ENCODE measurements at places on chromosomes 3 and 15.

DNA sequence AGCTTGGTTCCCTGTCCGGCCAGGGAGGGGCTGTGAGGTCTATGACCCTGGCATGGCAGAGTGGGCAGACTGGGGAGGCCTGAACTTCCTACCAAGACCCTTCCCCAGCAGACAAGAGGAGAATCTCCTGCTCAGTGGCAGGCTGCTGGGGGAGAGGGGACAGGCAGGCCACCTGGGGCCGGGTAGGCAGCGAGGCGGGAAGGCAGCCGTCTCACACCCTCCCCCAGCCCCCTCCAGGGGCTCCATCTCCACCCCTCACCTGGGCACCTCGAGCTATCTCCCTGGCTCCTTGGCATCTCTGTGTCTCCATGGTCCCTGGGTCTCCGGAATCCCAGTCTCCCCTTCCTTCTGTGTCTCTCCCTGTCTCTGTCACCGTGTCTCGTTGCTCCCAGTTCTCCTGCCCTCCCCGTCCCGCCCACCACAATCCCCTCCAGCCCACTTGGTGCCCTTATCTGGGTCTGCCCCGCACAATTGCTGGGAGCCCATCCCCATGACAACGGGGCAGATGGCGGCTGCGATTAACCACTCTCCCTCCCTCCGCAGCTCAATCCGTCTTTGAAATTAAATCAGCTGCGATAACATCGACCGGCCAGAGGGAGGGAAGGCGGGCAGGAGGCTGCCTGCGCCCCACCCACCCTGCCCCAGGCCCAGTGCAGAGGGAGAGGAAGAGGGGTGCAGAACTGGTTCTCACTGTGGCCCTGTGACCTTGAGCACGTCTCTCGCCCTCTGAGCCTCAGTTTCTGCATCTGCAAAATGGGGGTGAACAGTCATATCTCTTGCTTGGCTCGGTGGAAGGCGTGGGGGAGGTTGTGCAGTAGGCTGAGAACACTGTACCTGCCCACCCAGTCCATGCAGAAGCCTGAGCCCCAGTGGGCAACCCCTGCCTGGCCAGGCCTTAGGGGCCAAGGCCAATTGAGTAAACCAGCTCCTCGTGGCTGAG lies 9.6 kb downstream of the DNAJB8 start:
- H3K4me1 ChIP-seq: no peaks in the 10 kb centered on the region
- H3K27ac ChIP-seq: no peak overlapping the region
- H3K4me3 ChIP-seq: no peak overlapping the region
- no peak for DNase-seq
- H3K36me3 ChIP-seq: no peaks in the 10 kb centered on the region

- H3K36me3 ChIP-seq: no peaks in the 10 kb centered on the region
- no peak overlapping the region for H3K4me3 ChIP-seq
- peaks cover 11% of the 10 kb centered on the region for H3K27me3 ChIP-seq
- no peaks in the 10 kb centered on the region for H3K4me1 ChIP-seq
- H3K27ac ChIP-seq: no peak overlapping the region
Measured at GRCh38 chr3:37526511-37526910, 335.2 kb upstream of the CTDSPL start.

DNA sequence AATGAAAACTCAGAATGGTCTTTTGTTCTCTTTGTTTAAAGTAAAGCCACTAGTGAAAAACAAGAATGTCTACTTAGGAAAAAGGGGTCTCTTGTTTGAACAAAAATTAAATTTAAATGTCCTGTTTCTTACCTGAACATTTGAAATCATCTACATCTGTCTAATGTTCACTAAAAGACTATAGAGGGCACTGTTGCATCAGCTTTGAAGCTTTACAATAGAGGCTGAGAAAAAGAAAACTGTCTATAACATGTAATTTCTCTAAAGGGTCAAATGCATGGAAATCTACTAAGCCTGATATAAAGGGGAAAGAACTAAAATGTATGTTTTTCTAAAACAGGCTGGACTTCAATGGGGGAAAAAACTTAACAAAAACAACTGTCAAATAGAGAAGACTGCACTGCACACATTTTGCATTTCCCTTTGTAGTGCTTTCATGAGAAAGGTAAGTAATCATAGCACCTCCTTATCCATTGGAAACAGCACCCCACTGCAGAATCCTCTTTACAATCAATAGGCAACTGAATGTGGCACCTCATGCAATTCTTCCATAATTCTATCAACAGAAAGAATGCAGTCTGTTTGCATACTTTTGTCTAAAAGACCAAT lies 26.3 kb downstream of the DPH6 start:
- H3K4me1 ChIP-seq: no peaks in the 10 kb centered on the region
- H3K36me3 ChIP-seq: no peaks in the 10 kb centered on the region
- H3K27me3 ChIP-seq: no peaks in the 10 kb centered on the region
- no peak for DNase-seq
- no peak overlapping the region for H3K4me3 ChIP-seq

- peaks cover 42% of the 10 kb centered on the region for H3K4me1 ChIP-seq
- no peak for DNase-seq
- peak overlapping the region; percentile 96 for H3K4me3 ChIP-seq
- H3K36me3 ChIP-seq: peaks cover 27% of the 10 kb centered on the region
Measured at GRCh38 chr15:68816795-68817303, 3.8 kb downstream of the ANP32A start.

DNA sequence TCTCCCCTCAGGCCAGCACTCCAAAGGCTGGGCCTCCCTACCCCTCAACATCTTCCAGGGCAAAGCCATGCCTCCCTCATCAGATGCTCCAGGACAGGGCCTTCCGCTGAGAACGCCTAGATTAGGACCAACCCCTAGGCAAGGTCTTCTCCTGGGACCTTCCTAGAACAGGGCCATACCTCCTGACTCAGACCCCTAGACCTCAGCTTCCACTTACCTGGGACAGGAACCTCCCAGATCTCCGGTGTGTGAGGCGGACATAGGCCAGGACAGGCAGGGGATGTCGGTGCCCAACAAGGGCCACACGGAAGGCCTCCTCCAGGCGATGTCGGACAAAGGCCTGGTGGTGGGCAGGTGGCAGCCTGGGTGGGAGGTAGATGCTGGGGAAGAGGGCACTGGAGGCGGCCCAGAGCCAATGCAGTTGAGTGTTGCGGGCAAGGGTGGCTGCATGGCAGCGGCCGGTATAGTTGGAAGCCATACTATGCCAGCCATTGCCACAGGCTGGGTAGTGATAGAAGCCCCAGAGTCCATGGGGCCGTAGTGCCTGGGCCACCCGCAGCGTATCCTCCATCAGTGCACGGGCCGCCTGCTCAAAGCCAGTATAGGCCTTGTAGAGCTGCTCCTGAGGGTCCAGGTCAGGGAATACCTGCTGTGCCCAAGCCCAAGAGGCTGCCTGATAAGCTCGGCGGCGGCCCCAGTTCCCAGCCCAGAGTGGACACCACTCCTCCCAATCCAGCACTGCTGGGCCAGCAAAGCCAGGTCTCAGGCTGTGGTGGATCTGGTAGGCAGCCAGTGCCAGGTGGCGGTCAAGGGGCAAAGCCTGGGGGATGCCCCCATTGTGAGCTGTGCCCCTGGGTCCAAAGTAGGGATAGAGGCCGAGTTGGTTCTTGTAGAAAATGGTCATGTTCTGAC lies 2.5 kb upstream of the IFRD2 start:
- H3K36me3 ChIP-seq: peaks cover 6% of the 10 kb centered on the region
- no peak overlapping the region for H3K4me3 ChIP-seq
- peaks cover 25% of the 10 kb centered on the region for H3K4me1 ChIP-seq
- no peak for DNase-seq

DNA sequence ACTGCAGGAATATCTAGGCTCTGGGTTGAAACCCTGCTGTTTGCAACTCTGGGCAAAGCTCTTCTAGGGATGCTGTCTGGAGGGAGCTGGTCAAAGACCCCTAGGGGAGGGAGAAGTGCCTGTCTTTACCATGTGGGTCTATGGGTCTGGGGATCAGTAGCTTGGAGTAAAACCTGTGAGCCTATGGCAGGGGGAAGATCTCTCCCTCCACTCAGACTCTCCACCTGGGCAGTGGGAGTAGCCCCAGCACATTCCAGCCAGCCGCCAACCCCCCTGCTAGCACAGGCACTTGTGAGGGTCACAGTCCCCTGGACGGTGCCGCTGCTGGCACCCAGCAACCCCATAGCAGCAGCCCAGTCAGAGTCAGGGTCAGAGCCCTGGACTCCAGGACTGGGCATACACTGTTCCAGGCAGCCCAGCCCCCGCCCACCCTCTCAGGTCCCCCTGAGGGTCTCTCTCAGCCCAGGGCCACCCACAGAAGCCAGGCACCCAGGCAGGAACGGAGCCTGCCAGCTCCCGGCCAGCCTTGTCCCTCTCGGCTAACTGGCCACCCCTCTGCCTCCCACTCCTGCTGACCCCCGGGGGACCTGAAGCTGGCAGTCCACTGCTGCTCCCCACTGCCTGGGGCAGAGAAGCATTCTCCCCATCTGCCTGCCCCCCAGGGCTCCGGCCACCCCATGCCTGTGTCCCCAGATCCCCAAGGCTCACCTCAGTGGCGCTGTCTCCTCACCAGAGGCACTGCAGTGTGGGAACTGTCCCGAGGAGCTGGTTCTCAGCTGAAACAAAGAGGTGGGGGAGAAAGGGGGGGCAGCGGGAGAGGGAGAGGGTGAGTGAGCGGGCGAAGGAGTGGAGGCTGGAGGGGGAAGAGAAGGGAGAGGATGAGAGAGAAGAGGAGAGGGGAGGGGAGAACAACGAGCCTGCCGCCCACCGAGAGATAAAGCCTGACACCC lies 10.8 kb downstream of the GLYCTK start:
- H3K27me3 ChIP-seq: no peaks in the 10 kb centered on the region
- no peaks in the 10 kb centered on the region for H3K36me3 ChIP-seq
- no peak overlapping the region for H3K4me3 ChIP-seq
- no peaks in the 10 kb centered on the region for H3K4me1 ChIP-seq
- H3K27ac ChIP-seq: no peak overlapping the region
- DNase-seq: no peak

DNA sequence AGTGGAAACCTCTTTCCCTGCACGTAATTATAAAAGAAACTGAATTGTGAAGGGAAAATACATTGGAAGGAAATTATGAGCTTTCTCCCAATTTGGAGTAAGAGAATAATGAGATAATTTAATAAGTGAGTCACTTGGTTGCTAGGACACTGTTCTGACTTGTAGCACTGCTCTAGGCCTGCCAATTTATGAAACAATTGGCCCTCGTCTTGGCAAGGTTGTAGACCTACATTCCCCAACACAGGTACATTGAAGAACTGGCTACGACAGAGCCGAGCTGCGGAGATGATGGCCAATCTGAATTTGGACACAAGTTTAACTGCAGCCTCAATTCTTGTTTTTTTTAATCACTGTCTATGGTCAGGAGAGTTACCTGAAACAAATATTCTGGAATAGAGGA lies 674.1 kb downstream of the MECOM start:
- no peak for DNase-seq
- no peaks in the 10 kb centered on the region for H3K27me3 ChIP-seq
- H3K27ac ChIP-seq: no peak overlapping the region
- H3K4me3 ChIP-seq: no peak overlapping the region

DNA sequence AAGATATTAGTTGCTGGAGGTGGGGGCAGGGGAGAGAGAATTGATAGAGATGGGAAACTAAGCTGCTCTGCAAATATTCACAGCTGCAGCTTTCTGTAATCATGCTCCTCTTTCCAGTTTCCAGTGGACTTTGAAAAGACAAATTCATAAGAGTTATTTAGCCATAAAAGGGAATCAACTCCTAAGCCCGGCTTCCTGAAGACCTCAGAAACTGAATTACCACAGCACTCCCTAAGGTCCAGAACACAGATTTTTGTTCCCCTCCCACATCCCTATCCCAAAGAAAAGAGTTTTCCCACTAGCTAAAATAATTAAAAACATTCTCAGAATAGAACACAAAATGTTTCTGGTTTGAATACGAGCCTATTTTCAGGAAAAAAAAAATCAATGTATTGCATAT lies 871.8 kb upstream of the NR2F2 start:
- H3K4me3 ChIP-seq: no peak overlapping the region
- H3K27me3 ChIP-seq: peaks cover 17% of the 10 kb centered on the region
- no peak overlapping the region for H3K27ac ChIP-seq
- peaks cover 26% of the 10 kb centered on the region for H3K4me1 ChIP-seq
- DNase-seq: no peak

DNA sequence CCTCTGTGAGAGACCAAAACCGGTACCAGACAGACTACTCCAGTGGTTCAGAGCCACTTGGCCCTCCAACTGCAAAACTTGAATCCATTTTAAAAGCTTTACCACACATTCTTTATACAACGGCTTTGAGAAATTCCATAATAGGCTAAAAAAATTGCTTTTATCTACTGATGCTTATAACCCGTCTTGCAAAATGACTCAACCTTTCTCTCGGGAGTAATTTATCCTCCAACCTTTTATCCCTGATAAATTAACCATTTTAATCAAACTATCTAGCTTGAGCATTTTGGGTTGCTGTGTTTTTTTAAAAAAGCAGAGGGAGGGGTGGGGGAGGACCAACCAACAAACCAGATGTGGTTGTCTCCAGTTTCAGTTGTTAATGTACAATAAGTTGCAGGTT lies 275.7 kb upstream of the LRTM1 start:
- H3K4me3 ChIP-seq: no peak overlapping the region
- H3K4me1 ChIP-seq: no peaks in the 10 kb centered on the region
- H3K27ac ChIP-seq: no peak overlapping the region
- no peaks in the 10 kb centered on the region for H3K36me3 ChIP-seq

GRCh38 chr15:85692873-85693272 lies 101.9 kb downstream of the KLHL25 start:
- peaks cover 50% of the 10 kb centered on the region for H3K36me3 ChIP-seq
- H3K27me3 ChIP-seq: no peaks in the 10 kb centered on the region
- no peak for DNase-seq
- H3K27ac ChIP-seq: peak overlapping the region; percentile 86
- H3K4me3 ChIP-seq: peak overlapping the region; percentile 97

DNA sequence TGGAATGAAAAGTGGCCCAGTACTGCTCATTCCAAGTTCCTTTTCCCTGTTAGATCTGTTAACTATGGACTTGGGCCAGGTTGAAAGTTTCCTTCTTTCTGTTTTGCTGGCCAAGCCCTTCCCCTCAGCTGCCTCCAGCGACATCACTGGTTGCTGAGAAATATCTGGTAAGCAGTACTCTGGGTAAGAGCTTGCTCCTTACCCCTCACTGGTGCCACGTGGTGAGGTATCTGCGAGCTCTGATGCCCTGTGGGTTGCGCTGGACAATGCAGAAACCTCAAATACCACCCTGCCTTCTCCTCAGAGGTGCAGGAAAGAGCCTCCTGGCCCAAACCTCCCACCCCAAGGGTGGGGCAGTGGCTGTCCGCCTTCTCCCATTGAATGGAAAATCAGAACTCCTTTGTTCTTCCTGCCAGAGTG lies 42.9 kb upstream of the APH1B start:
- no peaks in the 10 kb centered on the region for H3K27me3 ChIP-seq
- H3K4me3 ChIP-seq: peak overlapping the region; percentile 34
- no peak for DNase-seq
- H3K36me3 ChIP-seq: peaks cover 31% of the 10 kb centered on the region
- H3K4me1 ChIP-seq: peaks cover 62% of the 10 kb centered on the region

All from T-helper 2 cell treated with Interferon-gamma antibody and Interleukin-4, amounts not matched to agents 5 μg/mL and 100 μg/mL, for 36 hours (primary cell).